ENCODE measurements at places on chromosomes 2 and 18. TPM values are rescaled to one million over a fixed set of nuclear protein-coding genes. Genes with fewer than 3 reads are reported as not detected.
A peak's percentile ranks its signal among the peaks of the same experiment; 100 is the strongest.

Gene ADD2
- total RNA-seq: 0.95 TPM

Gene TCF7L1
- total RNA-seq: 7.6 TPM

GRCh38 chr2:162297925-162298552, 20.4 kb downstream of the IFIH1 start:
- peak; percentile 87 for DNase-seq

DNA sequence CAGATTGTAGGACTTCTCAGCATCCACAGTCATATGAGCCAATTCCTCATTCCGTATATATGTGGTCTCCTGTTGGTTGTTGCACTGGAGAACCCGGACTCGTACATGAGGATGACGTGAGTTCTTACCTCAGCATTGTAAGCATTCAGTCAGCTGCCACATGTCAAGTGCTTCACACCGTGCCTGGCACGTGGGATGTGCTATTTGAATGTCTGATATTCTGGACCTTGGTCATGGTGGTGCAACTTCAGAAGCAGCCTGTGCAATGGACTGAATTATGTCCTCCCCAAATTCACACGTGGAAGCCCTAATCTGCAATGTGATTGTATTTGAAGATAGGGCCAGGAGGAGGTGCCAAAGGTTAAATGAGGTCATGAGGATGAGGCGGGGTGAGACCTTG, 32.1 kb downstream of the PTGR3 start:
- DNase-seq: no peak

Gene NABP1
- total RNA-seq: 17.4 TPM
